Stimulated activated CD8-positive, alpha-beta memory T cell treated with anti-CD3 and anti-CD28 coated beads, Interleukin-7, amount 100 ng/mL, for 1 hour (primary cell): ENCODE measurements at places on chromosomes 4 and X.

DNA sequence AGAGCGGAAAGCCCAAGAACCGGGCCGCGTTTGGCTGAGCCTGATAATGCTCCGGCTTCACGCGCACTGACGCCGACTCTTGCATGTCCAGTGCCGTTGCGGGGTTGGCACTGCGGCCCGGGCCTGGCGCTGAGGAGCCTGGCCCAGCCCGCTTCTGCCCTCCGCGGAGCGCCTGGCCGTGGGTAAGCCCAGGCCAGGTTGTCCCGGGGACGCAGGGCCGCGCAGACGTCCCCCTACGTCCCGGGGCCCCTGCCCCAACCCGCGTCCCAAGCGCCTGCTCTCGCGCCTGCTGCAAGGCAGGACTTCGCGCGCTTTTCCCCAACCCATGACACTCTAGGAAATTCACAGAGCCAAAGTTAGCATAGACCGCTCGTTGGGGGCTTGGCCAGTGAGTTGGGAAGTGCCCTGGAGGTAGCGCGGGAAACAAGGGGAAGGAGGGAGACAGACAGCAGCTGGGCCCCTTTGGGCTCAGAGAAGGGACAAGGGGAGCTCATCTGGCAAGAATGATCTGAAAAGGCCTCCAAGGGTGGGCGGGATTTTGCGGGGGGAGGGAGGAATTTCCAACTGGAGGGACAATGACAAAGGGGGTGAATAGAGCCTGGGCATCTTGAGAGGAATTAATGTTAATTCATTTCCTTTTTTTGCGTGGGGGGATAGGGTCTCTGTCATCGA, 665 bp upstream of the LRPAP1 start:
- DNase-seq: no peak

- no peak for DNase-seq
Measured at GRCh38 chr4:658681-659667, 15.1 kb downstream of the ATP5ME start.

GRCh38 chrX:19745077-19745476, 142.3 kb downstream of the SH3KBP1 start:
- no peak for DNase-seq

DNA sequence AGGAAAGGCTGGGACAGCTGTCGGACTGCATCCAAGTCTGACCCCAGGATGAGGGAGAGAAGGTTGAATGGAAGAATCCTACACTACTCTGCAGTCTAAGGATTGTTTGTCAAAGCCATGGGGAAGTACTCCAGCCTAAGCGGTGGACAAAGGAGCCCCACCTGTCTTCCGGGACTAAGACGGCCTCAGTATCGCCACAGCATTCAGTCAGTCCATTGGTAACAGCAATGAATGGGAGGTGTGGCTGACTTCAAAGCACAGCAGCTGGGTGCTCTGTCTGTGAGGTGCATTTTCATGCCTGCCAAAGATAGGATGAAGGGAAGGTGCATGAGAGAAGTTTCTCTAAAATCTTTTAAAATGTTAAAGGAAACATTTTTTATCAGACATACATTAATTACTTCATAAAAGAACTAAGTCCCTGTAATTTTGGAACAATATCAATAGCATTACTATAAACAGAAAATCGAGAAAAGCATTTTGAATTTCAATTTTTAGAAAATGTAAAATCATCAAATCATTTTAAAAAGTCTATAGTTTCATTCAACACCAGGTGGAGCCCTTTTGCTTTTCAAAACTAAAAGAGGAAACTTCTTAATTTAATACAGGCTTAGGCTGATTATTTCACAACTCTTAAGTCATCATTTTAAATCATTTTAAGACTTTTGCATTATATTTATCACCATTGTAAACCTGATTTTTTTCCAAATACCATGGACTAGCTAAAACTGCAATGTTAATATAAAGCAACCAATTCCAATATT, 27.6 kb upstream of the INTU start:
- no peak for DNase-seq

GRCh38 chr4:122992641-122993040, 70.2 kb upstream of the NUDT6 start:
- DNase-seq: no peak

DNA sequence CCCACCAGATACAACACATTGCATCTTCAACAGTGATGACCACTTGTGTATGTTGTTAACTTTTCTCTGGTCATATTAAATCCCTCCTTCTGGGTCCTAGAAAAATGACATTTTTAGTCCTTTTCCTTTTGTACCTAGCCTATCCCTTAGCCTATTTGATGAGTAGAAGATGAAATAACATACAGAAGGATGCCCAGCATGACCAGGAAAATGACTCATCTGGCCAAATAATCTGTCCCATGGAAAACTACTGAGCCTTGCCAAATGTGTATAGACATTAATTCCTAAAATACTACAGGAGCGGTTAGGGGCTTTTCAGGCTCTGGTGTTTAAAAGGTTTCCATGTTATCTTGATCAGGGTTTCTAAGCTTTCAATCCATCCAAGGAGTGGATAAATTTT, 129.0 kb upstream of the KCNIP4 start:
- no peak for DNase-seq

DNA sequence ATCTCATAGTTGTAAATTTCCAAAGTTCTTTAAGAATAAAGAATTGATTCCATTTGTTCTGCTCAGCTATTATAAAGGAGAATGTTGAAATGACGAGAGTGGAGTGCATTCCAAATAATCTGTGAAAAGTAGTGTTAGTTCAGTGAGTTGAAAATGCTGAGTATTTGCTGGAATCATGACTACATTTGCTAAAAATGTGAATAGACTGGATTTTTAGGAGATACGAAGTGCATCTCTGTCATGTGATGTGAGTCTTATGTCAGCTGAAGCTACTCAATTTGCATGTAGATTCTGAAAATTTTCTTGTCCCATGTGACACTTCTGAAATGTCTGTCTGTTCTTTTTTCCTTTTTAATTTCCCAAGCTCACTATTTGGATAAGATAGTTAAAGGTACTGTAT, 206.0 kb downstream of the DCTD start:
- DNase-seq: no peak

- no peak for DNase-seq
Measured at GRCh38 chr4:77089866-77090265, 14.1 kb upstream of the CCNI start.

DNA sequence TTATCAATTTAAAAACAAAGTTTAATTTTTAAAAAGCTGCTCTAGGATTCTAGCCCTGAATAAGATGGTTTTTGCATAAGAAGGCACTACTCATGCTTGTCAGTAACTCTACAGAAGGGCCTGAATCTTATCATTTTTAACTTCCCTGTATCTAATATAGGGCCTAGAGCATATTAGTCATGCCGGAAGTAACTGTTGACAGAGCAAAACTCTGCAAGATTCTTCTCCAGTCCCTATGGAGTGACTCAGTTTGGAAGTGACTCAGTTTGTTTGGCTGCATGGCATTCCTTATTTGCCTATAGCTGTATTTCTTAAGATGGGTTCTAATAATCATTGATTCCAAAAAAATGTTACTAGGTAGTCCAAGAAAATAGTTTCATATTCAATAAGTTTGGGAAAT, 431.8 kb upstream of the HTR2C start:
- DNase-seq: no peak

GRCh38 chr4:147596377-147596776, 20.8 kb upstream of the TMEM184C start:
- no peak for DNase-seq

- no peak for DNase-seq
Measured at GRCh38 chrX:154371789-154372300, 2.6 kb downstream of the FLNA start.

DNA sequence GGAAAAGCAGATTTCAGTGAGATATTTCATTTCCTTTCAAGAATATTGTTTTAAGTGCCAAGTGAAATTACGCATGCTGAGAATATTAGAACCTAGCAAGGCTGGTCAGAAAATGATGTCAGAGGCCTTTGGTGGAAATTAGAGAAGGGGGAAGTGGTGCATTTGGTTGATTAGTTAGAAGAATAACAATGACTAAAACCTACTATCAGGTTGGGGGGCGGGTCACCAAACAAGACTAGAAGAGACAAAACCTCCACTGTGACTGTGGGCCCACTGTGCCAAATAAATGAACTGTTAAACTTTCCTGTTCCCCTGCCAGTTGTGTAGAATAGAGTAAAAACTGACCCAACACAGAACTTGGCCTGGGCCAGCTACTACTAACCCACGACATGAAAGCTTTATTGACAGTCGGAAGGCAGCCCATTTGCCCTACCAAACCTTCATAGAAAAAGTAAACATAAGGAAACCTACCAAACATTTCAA, 2.9 kb downstream of the RAPGEF2 start:
- no peak for DNase-seq

DNA sequence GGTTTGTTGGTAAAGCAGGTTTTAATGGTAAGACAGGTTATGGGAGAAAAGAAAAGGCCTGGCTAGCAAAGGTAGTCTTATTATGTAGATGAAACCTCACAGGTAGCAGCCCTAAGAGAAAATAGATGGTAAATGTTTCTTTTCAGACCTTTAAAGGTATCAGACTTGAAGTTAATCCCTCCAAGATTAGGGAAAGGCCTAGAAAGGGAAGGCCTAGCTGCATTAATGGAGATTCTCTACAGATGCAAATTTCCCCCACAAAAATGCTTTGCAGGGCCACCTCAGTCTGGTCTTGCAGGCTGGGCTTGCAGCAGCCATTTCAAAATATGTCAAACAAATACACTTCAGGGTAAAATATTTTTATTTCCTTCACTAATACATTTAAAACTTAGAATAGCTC, 1410.6 kb downstream of the RPA4 start:
- no peak for DNase-seq

DNA sequence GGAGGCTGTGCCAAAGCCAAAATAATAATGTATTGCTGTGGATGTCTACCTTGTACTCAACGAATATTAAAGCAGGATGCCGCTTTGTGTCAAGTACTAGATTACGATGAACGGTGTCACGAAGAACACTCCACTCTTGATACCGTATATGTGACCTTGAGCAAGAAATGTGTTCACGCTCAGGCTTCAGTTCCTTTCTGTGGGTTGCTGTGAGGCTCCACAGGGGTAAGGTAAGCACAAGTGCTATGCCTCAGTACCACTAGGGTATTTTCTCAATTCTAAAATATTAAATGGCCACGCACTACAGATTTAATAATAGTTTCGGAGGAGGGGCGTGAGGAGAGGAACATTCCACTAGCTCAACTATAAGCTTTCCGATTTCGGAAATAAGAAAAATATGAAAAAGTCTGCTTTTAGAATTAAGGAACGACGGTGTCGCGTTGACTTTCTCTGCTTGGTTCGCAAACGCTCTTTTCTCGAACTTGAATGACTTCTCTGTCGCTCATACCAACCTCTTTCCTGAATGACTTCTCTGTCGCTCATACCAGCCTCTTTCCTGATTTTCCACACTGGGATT, 607 bp upstream of the SCOC start:
- DNase-seq: no peak

- no peak for DNase-seq
Measured at GRCh38 chr4:64870558-64870957, 461.3 kb upstream of the TECRL start.

- DNase-seq: no peak
Measured at GRCh38 chrX:40142417-40142816, 44.7 kb upstream of the BCOR start.

- no peak for DNase-seq
Measured at GRCh38 chr4:147182041-147182440, 236.4 kb upstream of the TTC29 start.

DNA sequence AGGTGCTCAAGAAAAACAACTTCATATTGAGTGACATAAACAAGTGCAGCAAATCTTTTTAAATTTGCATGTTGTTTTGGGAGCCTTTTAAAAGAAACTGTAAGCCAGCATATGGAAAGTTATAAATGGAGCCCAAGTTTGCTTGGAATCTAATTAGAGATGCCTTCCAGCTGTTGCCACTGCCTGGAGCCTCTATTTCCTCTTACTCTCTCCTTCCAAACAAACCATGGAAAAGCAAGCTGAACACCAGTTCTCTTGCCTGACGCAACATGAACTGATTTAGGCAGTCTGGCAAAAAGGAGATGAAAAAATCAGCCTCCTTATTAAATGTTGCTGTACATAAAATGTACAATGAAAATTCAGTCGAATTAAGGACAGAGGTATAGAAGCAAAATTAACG, 21.5 kb downstream of the ARSJ start:
- no peak for DNase-seq

DNA sequence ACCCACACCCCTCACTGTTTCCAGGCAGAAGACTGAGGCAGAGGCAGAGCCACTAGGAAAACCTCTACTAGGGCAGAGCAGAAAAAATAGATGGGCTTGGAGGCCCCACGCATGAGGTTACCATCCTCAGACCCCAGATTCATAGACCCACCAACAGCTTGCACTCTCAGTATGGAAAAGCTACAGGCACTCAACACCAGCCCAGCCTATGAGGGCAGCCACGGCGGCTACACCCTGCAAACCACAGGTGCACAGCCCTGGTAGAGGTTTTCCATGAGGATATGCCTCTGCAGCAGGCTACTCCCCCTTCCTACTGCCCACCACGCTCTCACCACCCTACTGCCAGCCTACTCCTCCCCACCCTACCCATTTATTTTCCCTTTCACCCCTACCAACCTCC, 235.1 kb downstream of the CWH43 start:
- no peak for DNase-seq

DNA sequence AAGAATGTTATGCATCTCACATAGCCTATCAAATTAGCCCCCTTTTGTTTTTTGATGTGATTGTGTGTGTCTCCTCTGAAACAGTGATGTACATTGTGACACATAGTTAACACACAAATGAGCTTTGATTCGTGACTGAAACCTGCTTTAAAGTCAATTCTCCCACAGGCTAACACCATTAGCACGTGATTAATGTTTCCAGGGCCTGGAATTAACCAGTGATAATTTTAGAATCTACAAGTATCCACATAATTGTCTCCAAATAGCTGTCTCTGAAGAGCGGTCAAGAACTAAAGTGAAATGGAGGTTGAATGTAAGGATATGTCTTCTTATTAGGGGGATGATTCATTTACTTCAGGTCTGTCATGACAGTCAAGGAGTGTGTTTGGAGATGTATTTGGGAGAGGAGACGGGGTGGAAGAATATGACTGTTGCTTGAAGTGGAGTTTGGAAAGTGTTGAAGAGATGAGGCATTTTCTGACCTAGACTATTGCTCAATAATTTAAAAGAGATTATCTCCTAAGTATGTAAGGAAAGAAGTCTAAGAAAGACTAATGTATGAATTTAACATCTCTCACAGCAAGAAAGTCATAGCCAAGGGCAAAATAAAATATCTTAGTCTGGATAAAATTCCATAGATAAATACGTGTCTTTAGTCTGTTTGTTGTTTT, 13.7 kb upstream of the RASGEF1B start:
- no peak for DNase-seq

DNA sequence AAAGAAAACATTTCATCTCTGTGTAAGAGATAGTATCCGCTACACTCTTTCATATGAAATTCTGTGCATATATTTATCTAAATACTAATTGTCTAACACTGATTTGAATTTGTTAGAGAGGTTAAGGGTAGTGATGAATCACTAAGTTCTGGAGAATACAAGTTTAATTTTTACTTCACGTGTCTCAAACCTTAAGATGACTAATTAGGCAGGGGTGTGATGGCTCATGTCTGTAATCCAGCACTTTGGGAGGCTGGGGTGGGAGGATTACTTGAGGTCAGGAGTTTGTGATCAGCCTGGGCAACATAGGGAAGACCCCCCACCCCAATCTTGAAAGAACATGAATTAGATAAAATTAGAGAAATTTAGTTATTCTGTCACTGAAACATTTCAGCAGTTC, 2241.9 kb downstream of the PCDH7 start:
- DNase-seq: no peak
